ENCODE measurements at places on chromosomes 2 and 18. TPM values are rescaled to one million over a fixed set of nuclear protein-coding genes. Genes with fewer than 3 reads are reported as not detected.

DNA sequence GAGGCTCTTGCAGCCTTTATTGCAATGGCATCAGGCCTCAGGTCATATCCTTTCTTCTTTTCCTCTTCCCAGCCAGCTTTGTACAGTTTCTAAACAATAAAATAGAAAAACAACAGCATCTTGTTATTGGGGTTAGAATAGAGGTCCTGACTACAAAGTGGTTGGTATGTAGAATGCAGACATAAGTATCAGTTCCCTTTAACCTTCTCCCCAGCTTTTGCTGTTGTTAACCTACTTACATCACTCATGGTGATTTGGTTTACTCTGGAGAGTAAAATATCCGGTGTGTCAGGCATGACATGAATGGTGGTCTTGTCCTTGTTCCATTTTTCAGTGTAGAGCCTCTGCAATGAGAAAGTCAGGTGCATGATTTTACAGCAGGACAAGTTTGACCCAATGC lies 69.8 kb downstream of the NEB start:
- H3K4me1 ChIP-seq = peaks cover 7% of the 10 kb centered on the region
- H3K36me3 ChIP-seq = no peaks in the 10 kb centered on the region
- DNase-seq = no peak
- no peak overlapping the region for H3K4me3 ChIP-seq
- no peak overlapping the region for H3K27ac ChIP-seq

DNA sequence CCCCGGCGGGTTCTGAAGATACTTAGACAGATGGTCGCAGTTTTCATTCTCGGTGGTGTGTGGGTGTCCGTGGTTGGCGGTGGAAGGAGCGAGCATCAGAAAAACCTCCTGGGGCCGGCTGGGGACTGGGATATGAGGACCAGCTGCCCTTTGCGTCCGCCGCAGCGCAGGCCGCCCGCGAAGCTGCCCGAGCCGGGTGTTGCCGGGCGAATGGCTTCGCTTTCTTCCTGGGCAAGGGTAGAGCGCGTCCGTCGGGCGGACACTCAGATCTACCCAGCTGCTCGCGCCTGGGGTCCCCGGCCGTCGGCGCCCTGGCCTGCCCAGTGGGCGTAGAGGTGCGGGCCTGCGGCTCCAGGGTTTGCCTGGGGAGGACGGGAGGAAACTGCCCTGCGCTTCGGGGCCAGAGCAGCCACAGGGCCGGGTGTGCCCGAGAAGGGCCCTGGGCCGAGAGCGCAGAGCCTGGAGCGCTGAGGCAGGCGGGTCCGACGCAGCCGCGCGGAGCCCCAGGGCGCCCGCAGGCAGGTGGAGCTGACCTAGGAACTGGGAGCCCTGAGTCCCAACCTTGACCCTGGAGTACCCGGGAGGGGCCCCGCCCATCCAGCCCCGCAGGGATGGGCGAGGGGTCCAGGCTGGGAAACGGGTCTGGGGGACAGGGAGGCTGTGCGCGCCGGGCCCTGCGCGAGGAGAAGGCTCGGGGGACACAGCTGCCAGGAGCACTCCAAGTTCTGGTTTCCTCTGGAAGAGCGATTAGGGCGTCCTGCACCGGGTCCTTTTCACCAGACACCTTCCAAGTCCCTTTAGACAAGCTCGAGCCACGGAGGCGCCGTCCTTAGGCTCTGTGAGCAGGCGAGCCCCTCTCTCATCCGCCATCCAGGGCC lies 1.3 kb downstream of the TWIST2 start:
- H3K4me3 ChIP-seq = peak overlapping the region; percentile 58
- H3K27me3 ChIP-seq = peaks cover 78% of the 10 kb centered on the region
- peak; percentile 50 for DNase-seq
- H3K36me3 ChIP-seq = no peaks in the 10 kb centered on the region
- H3K4me1 ChIP-seq = peaks cover 18% of the 10 kb centered on the region

DNA sequence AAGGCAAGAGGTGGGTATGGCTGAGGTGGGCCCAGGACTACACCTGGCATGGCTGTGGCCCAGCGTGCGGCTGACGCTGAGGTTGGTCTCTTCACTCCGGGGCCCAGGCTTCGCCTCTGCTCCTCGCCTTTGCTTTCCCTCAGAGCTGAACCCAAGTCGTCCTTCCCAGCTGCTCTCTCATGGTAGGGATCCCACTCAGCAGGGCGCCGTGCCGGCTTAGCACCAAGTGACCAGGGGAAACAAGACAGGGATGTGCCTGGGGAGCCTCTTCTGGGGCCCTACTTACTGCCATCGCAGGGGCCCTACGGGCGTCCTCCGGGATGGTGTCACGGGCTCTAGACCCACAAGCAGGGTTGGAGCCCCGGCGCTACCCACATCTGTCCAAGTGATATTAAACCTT lies 138.1 kb upstream of the ALKAL2 start:
- H3K4me3 ChIP-seq = no peak overlapping the region
- no peaks in the 10 kb centered on the region for H3K27me3 ChIP-seq
- DNase-seq = no peak
- H3K27ac ChIP-seq = no peak overlapping the region

DNA sequence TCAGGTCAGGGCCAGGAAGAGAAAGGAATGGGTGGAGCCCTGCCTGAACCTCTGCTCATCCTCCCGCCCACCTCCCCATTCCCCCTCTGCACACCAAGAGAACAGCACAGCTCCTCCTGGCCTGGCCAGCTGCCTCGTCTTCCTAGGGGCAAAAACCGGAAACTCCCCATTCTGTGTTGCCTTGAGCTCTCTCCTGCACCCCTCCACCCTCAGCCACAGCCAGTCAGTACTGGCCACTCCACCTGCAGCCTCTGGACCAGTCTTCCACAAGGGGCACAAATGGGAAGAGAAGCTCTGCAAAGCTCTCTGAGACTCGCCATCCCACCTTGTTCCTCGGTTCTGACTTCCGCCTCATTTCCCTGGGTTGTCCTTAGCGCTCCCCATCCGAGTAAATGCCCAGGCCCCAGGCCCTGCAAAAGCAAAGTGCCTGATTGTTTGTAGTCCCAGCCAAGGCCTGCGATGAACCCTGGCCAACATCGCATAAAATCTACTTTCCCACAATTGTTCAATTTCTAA lies 39.3 kb upstream of the SLC35G4 start:
- peak; percentile 20 for DNase-seq
- H3K27me3 ChIP-seq = peaks cover 2% of the 10 kb centered on the region
- no peak overlapping the region for H3K4me3 ChIP-seq
- peaks cover 5% of the 10 kb centered on the region for H3K4me1 ChIP-seq
- H3K27ac ChIP-seq = no peak overlapping the region
- no peaks in the 10 kb centered on the region for H3K36me3 ChIP-seq

DNA sequence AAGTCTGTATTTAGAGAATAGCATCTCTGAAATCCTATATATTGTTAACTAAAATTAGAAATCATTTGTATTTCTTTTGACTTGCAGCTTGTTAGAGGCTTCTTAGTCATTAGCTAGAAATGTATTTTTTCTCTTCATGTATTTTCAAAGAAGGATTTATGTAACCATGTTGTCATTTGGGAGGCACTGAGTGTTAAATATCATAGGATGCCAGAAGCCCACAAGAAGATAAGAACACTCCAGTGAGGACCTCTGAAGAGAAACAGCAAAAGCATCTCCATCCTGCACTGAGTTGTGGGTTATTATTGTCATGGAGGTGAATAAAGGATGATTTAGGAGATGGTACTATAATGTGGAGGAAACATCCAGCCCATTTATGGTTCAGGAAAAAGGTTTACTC lies 93.5 kb downstream of the UBE2E3 start:
- no peak overlapping the region for H3K27ac ChIP-seq
- no peaks in the 10 kb centered on the region for H3K27me3 ChIP-seq
- H3K4me3 ChIP-seq = no peak overlapping the region
- H3K36me3 ChIP-seq = no peaks in the 10 kb centered on the region

DNA sequence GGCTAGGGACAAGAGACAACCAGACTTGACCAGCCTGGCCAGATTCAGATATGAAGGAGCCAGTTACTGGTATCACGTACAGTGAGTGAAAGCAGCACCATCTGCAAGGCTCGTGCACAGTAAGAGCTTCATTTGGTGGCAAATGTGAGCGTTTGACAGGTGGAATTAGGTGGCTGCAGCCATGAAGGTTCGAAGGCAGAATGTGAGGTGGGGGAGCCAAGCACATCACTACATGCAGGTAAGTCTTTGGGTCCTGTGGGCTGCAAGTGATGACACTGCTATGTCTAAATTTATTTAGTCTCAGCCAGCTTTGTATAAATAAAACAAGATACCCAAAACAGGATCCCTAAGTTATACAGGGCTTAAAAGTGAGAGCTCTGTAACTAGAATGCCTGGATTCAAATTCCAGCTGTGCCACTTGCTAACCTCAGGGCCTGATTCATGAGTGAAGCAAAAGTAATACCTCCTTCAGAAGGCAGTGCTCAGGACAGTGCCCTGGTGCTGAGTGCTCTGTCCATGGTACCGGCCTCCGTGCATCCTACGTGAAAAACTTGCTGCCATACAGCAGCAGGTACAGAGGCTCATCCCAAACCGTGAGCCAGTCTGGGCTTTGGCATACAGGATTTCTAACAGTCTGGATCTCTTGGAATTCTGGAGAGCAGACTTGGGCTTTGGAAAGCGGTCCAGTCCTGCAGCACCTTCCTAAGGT lies 18.6 kb downstream of the DDX18 start:
- no peak overlapping the region for H3K27ac ChIP-seq
- no peak overlapping the region for H3K4me3 ChIP-seq
- H3K4me1 ChIP-seq = peaks cover 10% of the 10 kb centered on the region
- DNase-seq = peak; percentile 28
- peaks cover 54% of the 10 kb centered on the region for H3K36me3 ChIP-seq
- peaks cover 9% of the 10 kb centered on the region for H3K27me3 ChIP-seq

GRCh38 chr2:237700512-237701032 lies 73.2 kb downstream of the LRRFIP1 start:
- H3K4me1 ChIP-seq = peaks cover 88% of the 10 kb centered on the region
- H3K36me3 ChIP-seq = no peaks in the 10 kb centered on the region
- no peak for DNase-seq
- no peaks in the 10 kb centered on the region for H3K27me3 ChIP-seq
- peak overlapping the region; percentile 99 for H3K27ac ChIP-seq

Gene ATP6V1B1
- total RNA-seq = not detected

DNA sequence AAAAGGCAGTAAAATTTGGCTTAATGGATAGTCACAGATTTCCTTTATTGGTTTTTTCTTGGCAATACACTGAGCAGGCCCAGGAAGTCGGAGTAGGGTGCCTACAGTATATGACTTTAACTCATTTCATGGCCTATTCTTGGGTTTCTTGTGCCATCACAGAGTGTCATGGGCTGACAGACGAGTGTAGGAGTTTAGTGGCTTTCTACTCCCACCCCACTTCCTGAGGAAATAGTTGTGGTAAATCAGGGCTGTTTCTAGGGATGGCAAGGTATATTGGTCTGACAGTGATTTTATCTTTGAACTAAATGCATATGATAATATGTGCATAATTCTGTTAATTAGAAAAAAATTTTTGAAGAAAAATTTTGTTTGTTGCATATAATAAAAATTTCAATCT lies 100.1 kb downstream of the PLCL1 start:
- H3K27me3 ChIP-seq = no peaks in the 10 kb centered on the region
- H3K27ac ChIP-seq = no peak overlapping the region
- DNase-seq = no peak
- H3K4me3 ChIP-seq = no peak overlapping the region
- H3K36me3 ChIP-seq = no peaks in the 10 kb centered on the region

DNA sequence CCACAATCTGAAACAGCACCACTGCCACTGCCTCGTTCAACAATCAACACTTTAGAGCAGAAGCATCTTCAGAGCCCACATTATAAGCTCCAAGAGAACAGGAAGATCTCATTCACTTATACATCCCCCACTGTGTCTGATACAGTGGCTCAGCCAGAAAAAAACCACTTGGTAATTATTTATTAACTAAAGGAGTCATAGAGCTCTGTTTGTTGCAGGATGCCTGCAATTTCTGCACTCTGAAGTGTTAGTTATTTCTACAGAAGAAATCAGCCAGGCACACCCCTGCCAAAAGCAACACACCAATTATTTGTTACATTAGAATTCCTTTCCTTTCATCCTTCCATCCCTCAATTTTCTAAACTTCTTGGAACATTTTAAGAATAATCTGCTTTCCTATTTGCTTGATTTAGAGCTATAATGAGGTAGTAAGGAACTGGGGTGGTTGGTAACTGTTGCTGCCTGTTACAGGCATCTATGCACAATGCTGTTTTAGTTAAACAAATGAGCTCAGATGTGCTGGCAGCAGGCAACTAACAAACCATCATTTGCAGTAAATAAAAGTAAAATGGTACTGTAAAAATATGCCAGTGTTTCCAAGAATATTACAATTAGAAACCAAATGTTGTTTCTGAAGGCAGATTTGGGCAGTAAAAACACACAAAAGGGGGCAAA lies 59.9 kb downstream of the DYM start:
- H3K4me1 ChIP-seq = peaks cover 23% of the 10 kb centered on the region
- no peaks in the 10 kb centered on the region for H3K27me3 ChIP-seq
- H3K36me3 ChIP-seq = no peaks in the 10 kb centered on the region
- DNase-seq = no peak
- no peak overlapping the region for H3K4me3 ChIP-seq

Gene TTLL4
- total RNA-seq = 73.7 TPM

Gene SNRNP27
- 45.9 TPM for total RNA-seq

DNA sequence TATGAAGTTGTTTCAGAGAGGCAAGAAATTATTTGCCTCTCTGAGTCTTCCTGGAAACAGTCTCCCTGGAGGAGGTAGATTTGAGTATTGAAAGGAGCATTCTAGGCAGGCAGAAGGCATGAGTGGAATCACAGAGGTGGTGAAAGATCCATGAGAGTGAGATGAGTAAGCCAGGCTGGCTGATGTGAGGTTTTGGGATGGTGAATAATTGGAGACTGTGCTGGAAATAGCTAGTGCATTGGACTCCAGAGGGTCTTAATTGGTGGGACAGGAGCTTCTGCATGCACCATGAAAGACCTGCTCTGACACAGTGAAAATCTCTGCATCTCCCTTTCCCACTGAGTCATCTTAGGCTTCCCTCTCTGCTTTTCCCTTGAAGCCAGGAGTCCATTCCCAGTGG lies 46.3 kb downstream of the CDC42EP3 start:
- DNase-seq = no peak
- no peaks in the 10 kb centered on the region for H3K36me3 ChIP-seq
- no peaks in the 10 kb centered on the region for H3K4me1 ChIP-seq

GRCh38 chr18:46010050-46010449 lies 42.9 kb upstream of the EPG5 start:
- H3K36me3 ChIP-seq = no peaks in the 10 kb centered on the region
- no peak for DNase-seq
- H3K4me3 ChIP-seq = no peak overlapping the region
- peaks cover 12% of the 10 kb centered on the region for H3K4me1 ChIP-seq
- no peaks in the 10 kb centered on the region for H3K27me3 ChIP-seq

Gene ALPI
- not detected for total RNA-seq

GRCh38 chr18:10077986-10078385 lies 164.2 kb downstream of the VAPA start:
- DNase-seq = no peak
- peaks cover 16% of the 10 kb centered on the region for H3K36me3 ChIP-seq
- peaks cover 5% of the 10 kb centered on the region for H3K4me1 ChIP-seq
- H3K4me3 ChIP-seq = no peak overlapping the region
- no peaks in the 10 kb centered on the region for H3K27me3 ChIP-seq
- H3K27ac ChIP-seq = no peak overlapping the region
